HepG2 (cell line): ENCODE measurements at places on chromosomes 3 and 15. TPM values are rescaled to one million over a fixed set of nuclear protein-coding genes. Genes with fewer than 3 reads are reported as not detected.

The TM4SF1 gene
- total RNA-seq, result 226 and 431 TPM in 2 replicates

The SLC9C1 gene
- not detected in 2 replicates for total RNA-seq

The PLA2G4D gene
- 0.04 TPM in 1 of 2 replicates, not detected in the other for total RNA-seq

The OCA2 gene
- 0.02 TPM in 1 of 2 replicates, not detected in the other for total RNA-seq

The PBRM1 gene
- 33.2 and 47.0 TPM in 2 replicates for total RNA-seq

The TBC1D5 gene
- total RNA-seq, result 33.3 and 50.5 TPM in 2 replicates

The PP2D1 gene
- total RNA-seq, result not detected in 2 replicates

The GABRG3 gene
- total RNA-seq, result not detected in 2 replicates

The GRIP2 gene
- total RNA-seq, result 0.08 and 0.24 TPM in 2 replicates

The CRYGS gene
- total RNA-seq, result 0.22 and 2.1 TPM in 2 replicates

The ANKRD34C gene
- total RNA-seq, result not detected in 2 replicates

The CLDN18 gene
- not detected in 2 replicates for total RNA-seq

The KNL1 gene
- 21.4 and 34.5 TPM in 2 replicates for total RNA-seq

The GTF2A2 gene
- total RNA-seq, result 106 and 118 TPM in 2 replicates
